ENCODE measurements at places on chromosomes 16 and 17. TPM values are rescaled to one million over a fixed set of nuclear protein-coding genes. Genes with fewer than 3 reads are reported as not detected.
A peak's percentile ranks its signal among the peaks of the same experiment; 100 is the strongest.

The CRHR1 gene
- polyA plus RNA-seq: 0.98 TPM

DNA sequence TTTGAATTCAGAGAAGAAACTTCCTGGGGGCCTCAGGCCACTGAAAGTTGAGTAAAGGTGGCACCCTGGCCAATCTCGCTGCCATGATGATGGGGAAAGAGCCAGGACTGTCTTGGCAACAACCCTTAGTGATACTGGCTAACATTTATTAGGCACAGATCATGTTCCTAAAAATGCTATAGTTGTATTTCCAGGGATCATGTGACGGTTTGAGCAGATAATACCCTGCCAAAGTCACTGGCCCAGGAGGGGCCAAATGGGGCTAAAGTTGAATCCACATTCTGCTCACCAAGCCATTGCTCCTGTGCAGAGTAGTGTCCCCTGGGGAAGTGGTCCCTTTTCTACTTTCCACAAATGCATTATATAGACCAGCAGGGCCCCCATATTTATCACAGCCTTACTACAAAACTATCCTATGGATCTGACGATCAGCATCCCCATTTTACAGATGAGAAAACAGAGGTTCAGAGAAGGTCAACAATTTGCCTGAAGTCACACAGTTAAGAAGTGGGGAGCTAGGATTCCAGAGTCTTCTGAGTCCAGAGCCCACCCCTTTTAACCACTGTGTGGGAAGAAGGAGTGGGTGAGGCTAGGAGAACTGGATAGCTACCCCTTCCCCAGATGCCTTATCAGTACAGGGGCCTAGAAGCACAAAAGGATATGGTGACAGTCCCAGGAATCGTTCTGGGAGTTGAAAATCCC, 300.0 kb upstream of the IRX3 start:
- no peak for DNase-seq

The CTRB2 gene
- 0.21 TPM for polyA plus RNA-seq

GRCh38 chr16:66939366-66939765, 4.0 kb downstream of the CES2 start:
- DNase-seq: no peak

The CDH3 gene
- polyA plus RNA-seq: 0.61 TPM

- no peak for DNase-seq
These were observed 15.3 kb downstream of the WFIKKN2 start for GRCh38 chr17:50850640-50851039.

The GSE1 gene
- polyA plus RNA-seq: 60.3 TPM

The ALOX15B gene
- 0.34 TPM for polyA plus RNA-seq

GRCh38 chr16:78122774-78123315, 23.4 kb downstream of the WWOX start:
- DNase-seq: peak; percentile 86

DNA sequence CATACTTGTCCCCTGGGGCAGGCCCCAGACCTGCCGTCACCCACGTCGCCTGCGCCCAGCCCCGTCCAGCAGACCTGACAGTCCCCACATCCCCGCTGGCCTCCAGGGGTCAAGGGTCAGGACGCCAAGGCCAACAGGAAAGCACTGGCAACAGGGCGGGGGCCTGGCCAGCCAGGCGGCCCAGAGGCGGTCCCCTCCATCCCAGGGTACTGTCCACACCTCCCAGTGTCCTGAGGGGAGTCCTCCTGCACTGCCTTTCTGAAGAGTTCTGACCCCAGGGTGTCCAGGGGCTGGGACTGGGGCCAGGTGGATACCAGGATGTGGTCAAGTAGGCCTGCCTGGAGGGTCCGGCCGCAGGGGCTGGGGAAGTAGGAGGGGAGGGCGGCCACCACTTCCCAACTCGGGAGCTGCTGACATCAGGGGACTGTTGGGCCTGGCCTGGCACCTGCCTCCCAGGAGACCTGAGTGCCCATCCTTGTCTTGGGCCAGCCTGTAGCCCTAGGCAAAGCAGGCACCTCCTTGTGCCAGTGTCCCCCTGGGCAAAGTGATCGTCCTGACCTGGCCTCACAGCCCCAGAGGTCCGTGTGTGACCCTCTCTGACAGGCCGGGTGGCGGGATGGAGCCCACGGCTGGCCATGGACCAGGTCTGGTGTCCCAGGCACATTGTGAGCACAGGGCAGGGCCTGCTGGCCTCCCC, 6.7 kb upstream of the AXIN1 start:
- DNase-seq: no peak

DNA sequence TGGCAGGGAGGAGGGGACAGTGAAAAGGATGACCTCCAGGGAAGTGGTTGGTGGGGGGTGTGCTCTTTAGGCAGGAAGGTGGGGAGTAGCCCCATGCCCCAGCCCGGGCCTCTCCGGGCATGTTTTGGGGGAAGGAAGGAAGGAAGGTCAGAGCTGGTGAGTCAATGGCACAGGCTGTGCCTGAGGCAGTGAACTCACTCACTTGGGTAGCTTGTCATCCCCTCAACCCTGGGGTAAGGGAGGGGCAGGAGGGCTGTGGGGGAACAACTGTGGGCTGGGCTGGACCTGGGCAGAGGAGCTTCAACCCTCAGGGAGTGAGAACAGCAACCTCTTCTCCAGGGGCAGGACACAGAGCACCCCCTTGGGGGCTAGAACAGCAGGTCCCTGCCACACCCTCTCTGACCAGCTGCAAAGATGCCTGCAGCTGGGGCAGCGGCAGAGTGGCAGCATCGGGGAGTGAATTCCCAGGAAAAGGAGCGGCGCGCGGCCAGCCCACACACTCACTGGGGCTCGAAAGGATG, 6.3 kb downstream of the CSF3 start:
- DNase-seq: peak; percentile 59

- DNase-seq: no peak
These were observed 137.2 kb downstream of the AHSP start for GRCh38 chr16:31664683-31665482.

GRCh38 chr17:28536532-28537218, 15.7 kb downstream of the UNC119 start:
- DNase-seq: no peak

- no peak for DNase-seq
These were observed 15.9 kb upstream of the PECAM1 start for GRCh38 chr17:64406321-64407200.

DNA sequence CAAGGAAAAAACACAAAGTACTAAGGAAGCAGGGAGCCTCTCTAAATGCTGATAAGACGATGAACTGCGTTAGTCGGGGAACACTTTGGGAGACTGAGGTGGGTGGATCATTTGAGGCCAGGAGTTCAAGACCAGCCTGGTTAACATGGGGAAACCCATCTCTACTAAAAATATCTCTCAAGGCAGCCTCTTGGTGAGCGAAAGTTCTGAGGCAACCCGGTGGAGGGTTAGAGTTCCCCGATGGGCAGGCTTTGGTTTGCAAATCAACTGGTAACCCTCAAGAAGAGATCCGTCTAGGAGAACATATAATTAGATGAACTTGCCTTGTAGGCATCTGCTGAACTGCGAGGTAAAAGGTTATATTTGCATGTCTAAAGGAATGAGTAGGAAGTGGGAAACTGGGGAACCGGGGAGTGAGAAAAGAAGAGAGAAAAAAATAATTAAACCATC, 44.6 kb downstream of the WSB1 start:
- no peak for DNase-seq

DNA sequence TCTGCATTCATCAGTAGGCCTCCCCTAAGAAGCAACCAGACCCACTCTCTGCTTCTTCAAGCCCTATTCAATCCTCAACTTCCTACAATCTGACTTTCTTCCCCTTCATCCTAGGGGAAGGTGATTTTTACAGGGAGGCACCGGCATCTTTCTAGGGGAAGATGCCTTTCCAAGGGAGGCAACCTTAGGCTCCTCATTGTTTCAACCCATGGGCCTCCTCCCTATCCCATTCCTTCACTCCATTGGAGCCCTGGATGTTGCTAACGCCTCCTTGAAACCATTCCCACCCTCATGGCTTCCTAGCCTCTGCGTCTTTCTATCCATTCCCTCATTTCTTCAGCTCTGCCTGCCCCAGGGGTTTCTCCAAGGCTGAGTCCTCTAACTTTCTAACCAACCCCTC, 2.7 kb upstream of the CUEDC1 start:
- DNase-seq: no peak

DNA sequence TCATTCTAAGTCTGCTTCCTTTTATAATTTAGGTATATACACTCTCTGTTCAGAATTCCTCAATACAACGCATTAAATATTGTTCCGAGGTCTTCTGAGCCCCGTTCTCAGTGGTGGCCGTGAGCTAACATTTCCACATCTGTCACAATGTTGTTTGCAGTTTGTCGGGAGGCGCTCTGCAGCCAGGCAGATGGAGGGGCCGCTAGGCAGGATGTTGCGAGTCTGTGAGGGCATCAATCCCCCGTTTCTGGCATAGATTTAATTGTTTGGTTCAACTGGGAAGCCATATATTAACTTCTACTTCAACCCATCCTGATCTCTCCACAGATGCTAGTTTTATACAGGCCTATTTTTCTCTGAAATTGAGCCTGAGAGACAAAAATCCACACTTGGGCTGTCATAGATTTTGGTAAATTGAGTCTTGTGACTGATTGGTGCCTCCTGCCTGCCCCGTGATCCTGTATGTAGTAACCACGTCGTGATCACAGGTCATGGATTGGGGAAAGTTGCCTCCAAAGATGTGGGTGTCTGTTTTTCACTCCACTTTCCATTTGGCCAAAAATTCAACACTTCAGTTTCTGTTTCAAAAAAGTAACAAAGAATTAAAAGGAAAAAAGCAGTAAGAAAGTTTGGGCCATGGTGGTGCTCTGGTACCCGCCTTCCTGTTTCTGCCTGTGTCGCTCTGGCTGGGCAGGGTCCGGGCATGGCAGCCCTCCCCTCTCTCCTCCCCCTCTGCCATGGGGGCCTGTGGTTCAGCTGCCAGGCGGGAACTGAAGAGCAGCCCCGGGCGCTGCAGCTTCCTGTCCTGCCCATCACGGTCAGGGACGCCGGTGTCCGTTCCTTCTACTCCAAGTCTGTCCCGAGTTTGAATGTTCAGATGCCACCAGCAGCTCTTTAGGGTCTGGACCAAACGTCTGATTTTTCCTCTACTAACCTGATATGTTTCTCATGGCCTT, 41.5 kb downstream of the RPTOR start:
- DNase-seq: no peak

The WNK4 gene
- 0.88 TPM for polyA plus RNA-seq

The CDRT15L2 gene
- polyA plus RNA-seq: not detected

The CA5A gene
- polyA plus RNA-seq: 0.03 TPM

- DNase-seq: no peak
These were observed 269.0 kb downstream of the C16orf95 start for GRCh38 chr16:87048038-87048729.

- no peak for DNase-seq
These were observed 208.5 kb downstream of the WWOX start for GRCh38 chr16:78307824-78308528.

GRCh38 chr17:19728084-19728495, 11.7 kb upstream of the SLC47A2 start:
- DNase-seq: peak; percentile 95

The CAPNS2 gene
- 0.12 TPM for polyA plus RNA-seq

DNA sequence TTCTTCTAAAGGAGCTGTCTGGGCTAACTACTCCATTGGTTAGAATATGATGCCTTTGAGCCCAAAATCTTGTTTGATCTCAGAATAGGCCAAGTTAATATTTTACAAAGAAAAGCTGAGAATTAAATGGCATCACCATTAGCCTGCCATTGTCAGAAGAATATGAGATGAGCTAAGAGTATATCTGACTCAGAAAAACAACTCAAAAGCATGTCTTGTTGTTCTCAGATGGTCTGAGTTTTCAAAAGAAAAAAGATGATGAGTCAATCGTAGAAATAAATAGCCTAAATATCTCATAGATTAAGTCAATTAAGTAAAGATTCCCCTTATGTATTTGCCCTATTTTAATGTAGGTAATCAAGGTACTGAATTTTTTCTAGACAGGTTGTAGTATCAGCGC, 197.1 kb upstream of the TBX2 start:
- DNase-seq: no peak

DNA sequence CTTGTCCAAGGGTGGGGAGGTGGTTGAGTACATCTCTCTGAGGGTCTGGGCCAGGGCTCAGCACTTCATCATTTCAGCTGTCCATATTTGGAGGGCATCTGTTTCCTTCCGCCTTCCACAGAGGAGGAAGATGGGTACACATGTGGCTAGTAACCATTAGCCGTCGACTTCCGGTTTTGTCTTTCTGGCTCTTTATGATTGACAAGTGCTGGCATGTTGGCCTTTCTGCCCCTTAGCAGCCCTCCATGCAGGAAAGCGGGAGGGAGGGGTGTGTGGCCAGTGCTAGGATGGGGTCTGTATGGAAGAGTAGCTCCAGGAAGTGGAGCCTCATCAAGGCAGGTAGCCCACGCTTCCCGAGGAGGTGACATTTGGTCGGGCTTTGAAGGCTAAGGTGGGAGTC, 69.6 kb downstream of the RAI1 start:
- DNase-seq: no peak

The C1QL1 gene
- polyA plus RNA-seq: 2.0 TPM

DNA sequence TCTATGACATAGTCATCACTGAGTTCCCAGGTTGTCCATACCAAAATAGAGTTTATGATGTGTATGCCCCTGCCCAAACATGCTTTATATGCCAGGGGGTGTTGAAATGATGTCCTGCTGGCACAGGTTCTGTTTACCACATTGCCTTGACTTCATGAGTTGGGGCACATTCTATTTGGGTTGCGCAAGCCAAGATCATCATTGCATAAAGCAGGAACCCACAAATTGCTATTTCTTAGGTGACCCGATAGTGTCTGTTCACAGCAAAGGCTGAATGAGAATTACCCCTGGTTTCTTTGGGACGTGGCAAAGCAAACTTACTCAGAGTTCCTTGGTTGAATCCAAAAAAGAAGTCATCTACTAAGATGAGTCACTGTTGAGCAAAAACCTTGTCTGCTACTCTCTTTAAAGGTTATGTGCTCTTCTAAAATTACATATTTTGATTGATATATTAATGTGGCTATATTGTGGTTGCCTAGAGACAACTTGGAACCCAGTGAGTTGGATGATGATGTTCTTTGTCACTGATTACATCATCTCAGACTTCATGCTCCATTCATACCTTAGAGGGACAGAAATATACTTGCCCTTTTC, 912.6 kb upstream of the SOX9 start:
- DNase-seq: no peak

DNA sequence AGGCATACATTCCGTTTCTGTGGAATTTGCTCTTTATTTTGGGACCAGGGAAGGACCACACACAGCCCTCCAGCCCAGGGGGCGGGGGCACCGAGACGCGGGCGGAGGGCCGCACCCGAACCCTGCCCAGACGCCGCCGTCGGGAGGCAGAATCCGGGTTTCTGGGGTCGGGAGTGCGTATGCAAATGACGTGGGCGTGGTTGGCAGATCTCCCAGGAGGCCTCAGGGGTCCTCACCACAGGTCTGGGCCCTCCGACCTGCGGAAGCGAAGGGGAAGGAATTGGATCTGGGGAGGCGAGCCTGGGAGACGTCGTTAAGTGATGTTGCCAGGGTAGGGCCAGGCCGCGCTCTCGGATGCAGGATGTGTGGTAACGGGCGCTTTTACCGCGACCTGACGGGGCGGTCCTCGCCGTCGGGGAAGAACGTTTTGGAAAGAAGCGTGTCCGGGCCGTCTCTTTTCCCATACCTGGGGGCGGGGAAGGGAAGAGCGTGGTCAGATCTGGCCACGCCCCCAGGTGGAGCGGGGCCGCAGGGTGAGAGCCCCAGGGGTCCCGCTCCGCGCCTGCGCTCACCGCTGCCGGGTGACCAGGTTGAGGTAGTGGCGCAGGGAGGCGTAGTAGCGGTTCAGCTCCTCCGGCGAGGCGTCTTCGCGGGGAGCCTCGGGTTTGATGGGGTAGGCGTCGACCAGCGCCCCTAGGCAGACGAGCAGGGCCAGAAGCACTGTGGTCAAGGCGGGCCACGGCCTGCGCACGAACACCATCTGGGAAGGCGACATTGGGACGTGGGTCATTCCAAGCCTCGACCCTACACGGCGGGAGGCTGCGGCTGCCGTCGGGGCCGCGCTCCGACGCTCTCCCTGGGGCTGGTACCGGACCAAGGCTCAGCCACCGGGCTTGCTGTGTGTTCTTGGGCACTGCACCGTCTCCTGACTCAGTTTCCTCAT, 745 bp downstream of the PYY start:
- DNase-seq: peak; percentile 24

Data from muscle of leg (tissue), 16 donors.